ENCODE measurements at places on chromosomes 6 and 20. TPM values are rescaled to one million over a fixed set of nuclear protein-coding genes. Genes with fewer than 3 reads are reported as not detected.

- no peak for DNase-seq
These were observed 210.3 kb downstream of the TBX18 start for GRCh38 chr6:84554074-84554473.

- no peak for DNase-seq
These were observed 44.2 kb downstream of the AKAP12 start for GRCh38 chr6:151284012-151284411.

- DNase-seq, result no peak
These were observed 579.1 kb downstream of the BMP2 start for GRCh38 chr20:7346562-7346961.

GSTA1 gene
- 0.57 TPM for total RNA-seq

SYCP2L gene
- 4.9 TPM for total RNA-seq

EEF1A2 gene
- 454 TPM for total RNA-seq

TBP gene
- total RNA-seq, result 22.7 TPM

DNA sequence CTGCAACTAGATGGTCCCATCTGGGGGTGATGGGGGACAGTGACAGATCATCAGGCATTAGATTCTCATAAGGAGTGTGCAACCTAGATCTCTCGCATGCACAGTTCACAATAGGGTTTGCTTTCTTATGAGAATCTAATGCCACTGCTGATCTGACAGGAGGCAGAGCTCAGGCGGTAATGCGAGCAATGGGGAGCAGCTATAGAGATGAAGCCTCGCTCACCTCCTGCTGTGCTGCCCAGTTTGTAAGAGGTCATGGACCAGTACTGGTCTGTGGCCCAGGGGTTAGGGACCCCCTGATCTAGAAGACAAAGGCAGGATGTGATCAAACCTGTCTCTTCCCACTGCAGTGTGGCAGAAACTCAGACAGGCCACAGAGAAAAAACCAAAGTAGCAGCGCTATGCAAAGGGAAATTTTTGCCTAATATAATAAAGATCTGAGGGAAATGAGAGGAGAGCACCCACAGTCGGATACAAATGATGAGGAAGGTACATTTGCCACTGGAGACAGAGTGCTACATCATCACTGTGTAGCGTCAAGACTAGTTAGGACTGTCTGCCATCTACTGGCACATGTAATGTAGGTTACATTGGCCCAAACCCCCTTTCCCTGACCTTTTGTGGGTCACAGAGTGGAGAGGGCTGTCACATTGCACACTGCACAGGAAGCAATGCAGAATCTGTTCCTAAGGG is 4.1 kb upstream of the LY86 start:
- no peak for DNase-seq

PRL gene
- total RNA-seq, result not detected

- DNase-seq, result no peak
These were observed 576 bp upstream of the RRP36 start for GRCh38 chr6:43020847-43021246.

SRF gene
- total RNA-seq, result 28.1 TPM

GRCh38 chr20:56722042-56722441 is 92.9 kb downstream of the TFAP2C start:
- DNase-seq, result no peak

DNA sequence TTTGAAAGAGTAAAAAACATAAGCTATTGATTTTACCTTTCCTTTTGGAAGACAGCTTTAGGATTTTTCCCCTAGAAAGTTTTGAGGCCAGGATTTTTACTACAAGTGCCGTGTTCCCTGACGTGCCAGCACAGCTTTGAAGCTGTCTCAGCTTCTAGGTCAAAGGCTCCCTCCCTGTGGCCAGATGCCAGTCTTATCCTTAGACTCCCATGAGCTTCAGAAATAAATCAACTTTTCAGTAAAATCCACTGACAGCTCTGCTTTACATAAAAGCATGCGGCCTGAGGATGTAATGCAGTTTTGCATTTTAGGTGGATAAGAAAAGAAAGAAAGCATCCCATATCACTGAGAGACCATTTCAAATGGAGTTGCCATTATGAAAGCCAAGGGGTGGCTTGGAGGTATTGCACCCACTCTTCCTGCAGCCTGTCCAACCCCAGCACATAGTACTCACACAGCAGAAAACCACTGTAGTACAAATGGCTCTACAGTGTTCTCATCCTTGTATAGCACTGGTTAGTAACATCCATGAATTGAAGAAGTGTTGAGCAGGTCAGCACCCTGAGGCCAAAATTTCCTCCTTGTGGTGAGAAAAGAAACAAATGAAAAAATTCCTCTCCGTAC is 15.2 kb upstream of the ATXN1 start:
- no peak for DNase-seq

PRDM1 gene
- total RNA-seq, result 3.4 TPM

DNA sequence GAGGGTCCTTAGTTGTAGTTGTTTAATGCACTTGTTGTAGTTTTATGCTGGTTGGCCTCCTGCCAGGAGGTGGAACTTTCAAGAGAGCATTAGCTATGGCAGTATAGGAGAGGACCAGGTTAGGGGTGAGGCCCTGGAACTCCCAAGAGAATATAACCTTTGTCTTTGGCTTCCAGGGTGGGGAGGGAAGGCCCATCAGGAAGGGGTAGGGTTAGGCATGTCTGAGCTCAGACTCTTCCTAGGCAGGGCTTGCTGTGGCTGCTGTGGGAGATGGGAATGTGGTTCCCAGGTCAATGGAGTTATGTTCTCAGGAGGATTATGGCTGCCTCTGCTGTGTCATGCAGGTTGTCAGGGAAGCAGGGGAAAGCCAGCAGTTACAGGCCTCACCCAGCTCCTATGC is 20.0 kb upstream of the GABRR1 start:
- DNase-seq, result no peak

DNA sequence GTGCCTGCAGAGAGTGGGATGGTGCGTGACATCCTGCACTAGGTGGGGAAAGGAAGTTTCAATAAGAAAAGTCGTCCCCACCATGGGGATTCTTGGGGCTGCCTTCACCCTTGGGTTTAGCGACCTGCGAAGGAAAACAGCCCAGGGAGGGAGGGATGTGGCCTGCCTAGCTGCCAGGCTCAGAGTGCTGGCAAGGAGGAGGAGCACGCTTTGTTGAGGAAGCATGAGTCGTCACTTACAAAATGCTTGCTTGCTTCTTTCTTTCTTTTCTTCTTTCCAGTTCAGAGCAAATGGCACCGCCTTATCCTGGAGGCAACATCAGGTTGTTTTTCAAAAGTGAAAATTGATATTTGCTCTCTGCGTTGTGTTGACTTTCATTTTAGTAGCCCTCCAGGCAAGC is 123.2 kb downstream of the TFAP2C start:
- DNase-seq, result no peak

GRCh38 chr6:17656092-17656491 is 50.6 kb downstream of the NUP153 start:
- DNase-seq, result no peak

FAM229B gene
- total RNA-seq, result 11.4 TPM

DNA sequence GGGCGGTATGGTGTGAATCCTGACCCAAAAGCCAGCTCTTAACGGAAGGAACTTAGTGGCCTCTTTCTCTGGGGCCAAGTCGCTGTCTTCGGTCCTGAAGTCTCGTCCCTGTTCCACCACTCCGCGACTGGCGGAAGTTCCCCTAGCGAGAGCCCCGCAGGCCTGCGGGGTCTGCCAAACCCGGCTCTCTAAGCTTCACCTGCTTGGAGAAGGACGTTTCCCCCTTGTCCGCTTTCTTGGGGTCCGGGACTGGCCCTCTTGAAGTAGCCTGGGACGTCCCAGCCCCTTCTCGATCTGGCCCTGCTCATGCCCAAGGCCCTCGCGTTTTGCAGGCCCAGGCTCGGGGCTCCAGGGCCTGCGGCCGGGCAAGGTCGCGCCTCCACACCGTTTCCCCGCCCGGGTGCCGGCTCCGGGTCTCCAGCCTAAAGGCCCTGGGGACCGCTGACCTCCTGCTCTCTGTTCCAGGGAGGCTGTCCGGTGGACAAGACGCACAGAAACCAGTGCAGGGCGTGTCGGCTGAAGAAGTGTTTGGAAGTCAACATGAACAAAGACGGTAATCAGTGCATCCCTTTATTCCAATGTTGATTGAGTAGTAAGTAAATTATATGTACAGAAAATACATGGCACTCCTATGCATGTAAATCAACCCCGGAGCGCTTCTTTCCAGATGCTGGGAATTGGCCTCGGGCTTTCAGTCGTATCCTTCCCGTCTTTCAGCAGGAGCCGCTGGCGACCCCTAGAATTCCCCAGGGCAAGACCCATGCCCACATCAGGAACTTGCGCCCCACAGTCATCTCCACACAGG is 8.8 kb downstream of the NR2E1 start:
- DNase-seq, result no peak
